Daoy (cell line): ENCODE measurements at places on chromosomes 3 and 15. TPM values are rescaled to one million over a fixed set of nuclear protein-coding genes. Genes with fewer than 3 reads are reported as not detected.

Gene PTPRG
- 5.2 and 9.1 TPM in 2 replicates for total RNA-seq

Gene KLHL40
- total RNA-seq = not detected in 2 replicates

Gene TAMM41
- 9.5 and 11.1 TPM in 2 replicates for total RNA-seq

Gene ASB14
- total RNA-seq = not detected in 2 replicates

Gene MAP2K1
- 30.7 and 47.9 TPM in 2 replicates for total RNA-seq

Gene SERINC4
- 0.11 TPM in 1 of 2 replicates, not detected in the other for total RNA-seq

Gene ZPLD1
- total RNA-seq = 0.06 TPM in 1 of 2 replicates, not detected in the other
